ENCODE measurements at places on chromosomes 13 and 19. TPM values are rescaled to one million over a fixed set of nuclear protein-coding genes. Genes with fewer than 3 reads are reported as not detected.

The CACNG7 gene
- not detected for total RNA-seq

The GARRE1 gene
- total RNA-seq: 18.0 TPM

The LILRA2 gene
- total RNA-seq: not detected

The LILRA6 gene
- total RNA-seq: not detected

The ZNF208 gene
- not detected for total RNA-seq

The TMEM59L gene
- total RNA-seq: not detected

The PPP1R37 gene
- total RNA-seq: 45.7 TPM

The TLE6 gene
- total RNA-seq: 3.4 TPM

The AMER2 gene
- total RNA-seq: not detected

The CEACAM16 gene
- total RNA-seq: not detected

The PRRG2 gene
- total RNA-seq: 19.0 TPM

The SRRM5 gene
- 1.9 TPM for total RNA-seq

The THSD1 gene
- 0.93 TPM for total RNA-seq

The ZNF763 gene
- total RNA-seq: 2.0 TPM

The URAD gene
- not detected for total RNA-seq

The RYR1 gene
- 1.5 TPM for total RNA-seq

The OXGR1 gene
- total RNA-seq: 0.40 TPM

The ERICH4 gene
- not detected for total RNA-seq

The SIGLEC8 gene
- not detected for total RNA-seq

The FAM124A gene
- 0.12 TPM for total RNA-seq

The ZNF329 gene
- total RNA-seq: 9.5 TPM

The EBI3 gene
- 1.6 TPM for total RNA-seq
